ENCODE measurements at places on chromosomes 12 and 14. TPM values are rescaled to one million over a fixed set of nuclear protein-coding genes. Genes with fewer than 3 reads are reported as not detected.

DNA sequence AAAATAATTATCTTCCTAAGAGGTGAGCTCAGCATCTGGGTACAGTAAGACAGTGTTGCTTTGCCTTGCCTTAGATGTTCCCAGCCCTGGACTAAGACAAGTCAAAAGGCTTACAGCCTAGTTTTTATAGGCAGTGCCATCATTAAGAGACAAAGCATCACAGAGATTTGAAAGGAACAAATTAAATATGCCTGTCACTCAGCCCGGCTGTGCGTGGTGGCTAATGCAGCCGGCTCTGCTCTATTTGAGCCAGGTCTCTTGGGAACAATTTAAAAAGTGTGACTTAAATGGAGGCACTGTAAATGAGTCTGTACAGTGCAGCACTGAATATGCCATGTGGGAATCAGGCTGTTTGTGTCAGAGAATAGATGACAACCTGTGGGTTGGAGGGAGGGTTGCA lies 1687.4 kb upstream of the FLRT2 start:
- DNase-seq = no peak

DNA sequence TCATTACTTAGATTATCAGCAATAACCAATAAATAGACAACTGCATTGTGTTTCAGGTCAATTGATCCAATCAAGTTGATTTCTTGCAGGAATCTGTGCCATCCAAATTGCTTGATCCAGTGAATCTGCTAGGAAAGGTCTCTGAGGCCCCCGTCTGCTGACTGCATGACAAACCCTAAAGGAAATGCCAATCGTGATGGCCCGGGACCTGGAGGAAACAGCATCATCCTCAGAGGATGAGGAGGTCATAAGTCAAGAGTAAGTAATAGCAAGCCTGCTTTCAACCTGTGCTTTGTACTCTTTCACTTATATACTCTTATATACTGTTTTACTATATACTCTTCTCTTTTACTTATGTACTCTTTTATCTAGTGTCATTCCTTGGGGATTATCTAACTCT lies 1.9 kb downstream of the TTLL5 start:
- no peak for DNase-seq

- no peak for DNase-seq
These were observed 1273.1 kb upstream of the TMEM132C start for GRCh38 chr12:126993898-126994297.

DNA sequence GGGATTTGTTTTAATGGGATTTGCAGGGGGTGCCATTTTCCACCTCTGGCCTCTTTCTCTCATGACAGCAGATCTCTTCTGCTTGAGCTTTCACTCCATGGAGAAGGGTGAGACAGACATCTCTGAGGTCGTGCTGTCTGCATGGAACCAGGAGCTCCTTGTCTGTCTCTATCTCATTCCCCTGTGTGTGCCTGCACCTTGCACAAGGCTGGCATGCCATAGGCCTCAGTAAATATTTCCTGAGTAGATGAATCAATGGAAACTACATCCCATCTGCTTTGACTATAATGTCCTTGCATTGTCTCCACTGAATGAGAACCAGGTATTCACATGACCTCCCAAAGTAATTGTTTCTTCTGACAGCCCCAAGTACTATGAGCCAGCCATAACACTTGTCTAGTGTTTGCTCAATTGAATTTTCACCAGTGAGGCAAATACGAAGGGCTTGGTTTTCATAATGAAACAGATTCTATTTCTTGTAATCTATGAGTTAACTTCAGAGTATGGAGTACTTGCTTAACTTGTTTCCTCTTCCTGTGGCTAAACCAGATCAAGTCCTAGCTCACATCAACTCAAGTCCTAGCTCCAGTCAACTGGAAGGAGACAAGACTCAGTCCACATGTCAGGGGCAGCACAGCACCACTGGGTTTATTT lies 32.3 kb downstream of the KCNK13 start:
- DNase-seq = no peak

DNA sequence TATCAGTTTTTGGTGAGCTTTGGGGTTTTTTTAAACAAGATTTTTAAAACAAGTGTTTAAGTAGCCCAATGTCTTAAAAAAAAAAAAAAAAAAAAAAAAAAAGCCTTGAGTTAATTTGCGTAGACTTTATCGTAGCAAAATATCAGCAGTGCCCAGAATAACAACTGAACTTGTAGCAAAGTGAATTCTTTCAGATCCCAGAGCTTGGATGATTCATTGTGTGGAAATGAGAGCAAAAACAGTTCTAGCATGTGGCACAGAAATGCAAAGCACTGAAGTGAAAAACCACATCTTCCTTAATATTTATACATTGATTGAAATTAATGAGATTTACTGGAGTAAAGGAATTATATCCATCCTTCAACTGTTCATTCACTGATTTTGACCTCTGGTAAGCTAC lies 258.1 kb downstream of the EGLN3 start:
- DNase-seq = no peak

DNA sequence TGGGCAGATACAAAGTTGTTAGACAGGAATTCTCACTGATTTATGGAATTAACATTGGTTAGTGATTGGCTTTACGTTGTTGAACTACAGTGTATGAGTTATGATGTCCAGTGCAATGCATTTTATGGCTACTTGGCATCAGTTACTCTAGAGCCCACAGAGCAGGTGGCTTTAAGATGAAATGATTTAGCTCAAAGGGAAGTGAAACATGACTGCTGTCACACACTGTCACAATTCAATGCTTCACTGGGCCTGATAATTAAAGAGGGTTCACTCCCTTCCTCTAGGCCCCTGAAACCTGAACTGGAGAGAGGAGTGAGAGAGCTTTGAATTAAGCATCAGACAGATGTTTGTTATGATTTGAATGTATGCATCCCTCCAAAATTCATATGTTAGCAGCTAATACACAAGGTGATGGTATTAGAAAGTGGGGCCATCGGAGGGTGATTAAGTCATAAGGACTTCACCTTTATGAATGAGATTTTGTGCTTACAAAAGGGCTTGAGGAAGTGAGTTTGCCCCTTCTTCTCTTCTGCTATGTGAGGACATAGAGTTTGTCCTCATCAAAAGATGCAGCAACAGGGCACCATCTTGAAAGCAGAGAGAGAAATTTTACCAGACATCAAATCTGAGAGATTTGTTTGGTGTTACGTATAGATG lies 175.8 kb upstream of the GRIN2B start:
- DNase-seq = peak; percentile 84

GRCh38 chr14:105447651-105448640 lies 26.7 kb upstream of the CRIP2 start:
- DNase-seq = no peak

DNA sequence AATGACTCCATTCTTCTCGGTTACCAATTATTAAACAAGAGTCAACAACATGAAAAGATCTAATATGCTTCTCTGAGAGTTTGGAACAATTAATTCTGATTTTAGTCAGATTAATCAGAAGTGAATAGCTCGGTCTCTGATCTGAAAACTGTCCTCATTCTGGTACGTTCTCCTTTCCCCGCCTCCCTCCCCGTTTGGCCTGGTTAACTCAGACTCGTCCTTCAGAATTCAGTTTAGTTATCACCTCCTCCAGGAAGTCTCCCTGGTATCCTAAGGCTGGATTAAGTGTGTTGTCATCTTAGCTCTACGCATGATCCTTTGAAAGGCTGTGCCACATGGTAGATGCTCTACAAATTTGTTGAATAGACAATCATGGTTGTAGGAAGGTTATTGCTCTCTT lies 22.2 kb downstream of the MAP4K5 start:
- DNase-seq = no peak

GRCh38 chr12:97940105-97940504 lies 477.5 kb downstream of the RMST start:
- no peak for DNase-seq

- no peak for DNase-seq
These were observed 461.7 kb downstream of the GXYLT1 start for GRCh38 chr12:41683023-41683422.

GRCh38 chr12:29241821-29242591 lies 92.9 kb downstream of the FAR2 start:
- DNase-seq = no peak

GRCh38 chr12:52496054-52496453 lies 3.0 kb upstream of the KRT6A start:
- DNase-seq = no peak

DNA sequence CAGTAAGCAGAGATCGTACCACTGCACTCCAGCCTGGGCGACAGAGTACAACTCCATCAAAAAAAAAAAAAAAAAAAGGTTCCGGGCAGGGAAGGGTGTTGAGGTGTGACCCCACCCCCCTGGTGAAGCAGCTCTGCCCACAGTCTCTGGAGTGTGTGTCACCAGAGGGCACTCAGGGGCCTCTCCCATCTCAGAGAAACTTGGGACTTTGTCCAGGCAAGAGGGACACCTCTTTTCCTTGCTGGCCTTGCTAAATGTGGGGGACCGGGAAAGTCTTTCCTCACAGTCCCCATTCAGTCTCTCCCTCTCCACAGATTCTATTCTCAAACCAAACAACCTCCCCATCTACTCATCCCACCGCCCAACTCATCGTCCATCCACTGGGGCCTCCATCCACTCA lies 43.6 kb downstream of the RFLNA start:
- DNase-seq = no peak

DNA sequence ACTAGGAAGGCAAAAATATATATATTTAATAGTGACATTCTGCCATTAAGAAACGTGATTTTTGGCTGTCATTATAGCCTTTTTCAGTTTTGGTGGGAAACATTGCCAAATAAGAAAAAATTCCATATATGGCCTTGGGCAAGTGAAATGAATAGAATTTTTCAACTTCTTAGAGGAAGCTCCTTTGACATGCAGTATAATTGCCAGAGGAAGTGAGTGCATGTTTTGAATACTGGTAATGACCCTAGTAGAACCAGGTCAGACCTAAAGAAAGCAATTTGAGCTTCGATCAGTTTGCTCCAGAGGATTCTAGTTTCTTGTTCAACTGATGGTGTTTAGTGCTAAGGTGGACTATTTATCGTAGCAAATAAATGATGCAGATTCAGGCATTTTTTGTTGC lies 26.2 kb upstream of the TRIM9 start:
- DNase-seq = no peak

DNA sequence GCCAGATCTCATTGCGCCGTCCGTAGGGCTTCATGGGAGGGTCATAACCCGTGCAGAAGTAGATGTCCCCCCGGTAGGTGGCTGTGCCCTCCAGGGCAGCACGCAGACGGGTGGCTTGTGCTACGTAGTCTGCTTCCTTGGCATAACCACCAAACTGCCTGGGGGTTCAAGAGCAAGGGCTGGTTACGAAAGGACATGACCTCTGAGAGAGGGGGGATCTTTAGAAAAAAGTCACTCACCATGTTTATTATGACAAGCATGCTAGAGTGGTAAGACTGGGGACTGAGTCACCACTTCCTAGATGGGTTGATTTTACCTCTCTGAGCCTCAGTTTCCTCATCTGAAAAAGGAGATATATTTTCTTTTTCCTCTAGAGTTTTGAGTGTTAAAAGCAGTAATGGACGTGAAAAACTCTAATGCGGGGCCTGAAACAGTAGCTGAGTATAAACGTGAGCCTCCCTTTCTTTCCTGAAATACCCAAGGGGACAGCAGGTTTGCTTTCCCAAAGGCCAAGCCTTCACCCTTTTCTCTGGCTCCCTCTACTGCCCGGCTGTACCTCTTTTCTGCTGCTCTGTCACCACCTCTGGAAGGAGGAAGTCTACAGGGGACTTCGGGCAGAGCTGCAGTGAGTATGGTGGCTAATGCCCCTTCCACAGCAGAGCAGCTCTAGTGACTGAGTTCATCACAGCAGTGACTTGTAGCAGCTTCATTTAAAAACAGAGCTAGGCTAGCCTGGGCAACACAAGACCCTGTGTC lies 23.5 kb upstream of the GPRC5D start:
- no peak for DNase-seq

DNA sequence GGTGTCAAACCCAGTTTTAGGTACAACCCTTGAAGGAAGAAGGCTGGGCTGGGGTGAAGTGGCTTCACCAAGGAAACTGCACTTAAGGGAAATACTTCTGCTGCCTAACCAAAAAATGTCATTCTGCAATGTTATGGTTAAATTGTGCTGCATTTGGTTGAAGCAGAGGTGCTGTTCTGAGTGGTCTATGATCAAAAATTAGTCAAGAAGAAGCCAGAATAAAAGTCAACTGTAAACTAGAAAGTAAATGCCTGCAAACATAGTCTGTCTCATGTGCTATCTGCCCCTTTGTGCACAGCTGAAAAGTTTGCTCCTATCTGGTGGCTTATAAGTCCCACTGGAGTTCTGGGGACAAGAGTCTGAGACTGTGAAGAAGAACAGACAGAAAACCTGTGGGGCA lies 158.8 kb downstream of the C12orf42 start:
- DNase-seq = no peak

DNA sequence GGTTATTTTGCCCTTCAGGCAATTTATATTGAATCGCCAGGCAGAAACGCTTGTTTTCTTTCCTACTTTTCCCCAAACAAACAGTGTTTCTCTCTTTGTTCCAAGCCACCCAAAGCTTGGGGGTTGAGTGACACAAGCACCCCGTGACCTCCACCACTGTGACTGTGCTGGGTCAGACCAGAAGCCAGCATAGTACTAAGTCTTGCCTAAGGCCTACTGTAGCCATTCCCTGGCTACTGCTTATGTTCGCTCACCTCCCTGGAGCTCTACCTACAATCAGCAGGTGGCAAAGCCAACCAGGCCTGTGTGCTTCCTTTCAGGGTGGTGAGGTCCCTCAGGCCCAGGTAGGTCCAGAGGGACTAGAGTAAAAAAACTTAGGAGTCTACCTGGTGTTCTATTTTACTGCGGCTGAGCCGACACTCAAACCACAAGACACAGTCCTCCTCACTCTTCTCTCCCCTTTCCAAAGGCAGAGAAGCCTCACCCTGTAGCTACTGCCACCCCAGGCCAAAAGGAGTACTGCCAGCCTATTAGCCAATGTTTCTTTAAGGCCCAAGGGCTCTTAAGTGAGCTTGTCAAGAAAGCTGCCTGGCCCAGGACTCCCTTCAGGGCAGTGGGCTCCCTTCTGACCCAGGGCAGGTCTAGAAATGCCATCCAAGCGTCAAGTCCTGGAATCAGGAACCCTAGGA lies 411.8 kb upstream of the MIS18BP1 start:
- no peak for DNase-seq

DNA sequence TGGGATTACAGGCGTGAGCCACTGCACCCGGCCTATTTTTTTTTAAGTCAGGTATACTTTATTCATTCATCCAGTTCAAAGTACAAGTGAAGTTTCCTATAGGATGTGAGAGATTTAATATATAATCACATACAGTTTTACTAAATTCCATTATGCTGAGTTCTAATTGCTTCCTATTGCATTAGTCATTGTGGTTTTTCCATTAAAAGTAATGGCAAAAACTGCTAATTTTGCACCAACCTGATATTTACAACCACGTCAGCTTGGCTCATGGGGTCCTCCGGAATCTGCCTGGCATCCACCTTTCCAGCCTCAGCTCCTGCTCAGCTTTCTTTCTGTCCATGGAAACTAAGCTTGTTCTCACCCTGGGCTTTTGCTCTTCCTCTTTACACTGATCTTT lies 67.0 kb upstream of the CSRP2 start:
- DNase-seq = no peak

- DNase-seq = peak; percentile 78
These were observed at the start of gene TNFRSF1A for GRCh38 chr12:6341417-6342139. TSS of gene TNFRSF1A (minus strand) at chr12:6342076. CDS start at chr12:6341814, 262 bp downstream.

GRCh38 chr12:114851981-114852380 lies 168.0 kb upstream of the TBX3 start:
- DNase-seq = no peak

GRCh38 chr12:52506858-52507715 lies 13.1 kb downstream of the KRT5 start:
- DNase-seq = peak; percentile 20

SLC17A8 gene
- polyA plus RNA-seq = 0.25 TPM

SOX5 gene
- 5.5 TPM for polyA plus RNA-seq

SMIM41 gene
- polyA plus RNA-seq = 0.73 TPM

SOAT2 gene
- 3.0 TPM for polyA plus RNA-seq

BMAL2 gene
- 6.6 TPM for polyA plus RNA-seq

IKZF4 gene
- 20.1 TPM for polyA plus RNA-seq

RNFT2 gene
- 6.3 TPM for polyA plus RNA-seq

PPP1R1A gene
- polyA plus RNA-seq = 61.5 TPM

Data from renal pelvis (tissue), 12 donors.